ENCODE measurements at places on chromosomes 4 and X.
A peak's percentile ranks its signal among the peaks of the same experiment; 100 is the strongest.

- no peaks in the 10 kb centered on the region for H3K36me3 ChIP-seq
- no peaks in the 10 kb centered on the region for H3K27me3 ChIP-seq
- no peak for DNase-seq
- no peaks in the 10 kb centered on the region for H3K4me1 ChIP-seq
- H3K27ac ChIP-seq = no peak overlapping the region
These were observed 38.2 kb upstream of the MYOZ2 start for GRCh38 chr4:119097282-119097900.

DNA sequence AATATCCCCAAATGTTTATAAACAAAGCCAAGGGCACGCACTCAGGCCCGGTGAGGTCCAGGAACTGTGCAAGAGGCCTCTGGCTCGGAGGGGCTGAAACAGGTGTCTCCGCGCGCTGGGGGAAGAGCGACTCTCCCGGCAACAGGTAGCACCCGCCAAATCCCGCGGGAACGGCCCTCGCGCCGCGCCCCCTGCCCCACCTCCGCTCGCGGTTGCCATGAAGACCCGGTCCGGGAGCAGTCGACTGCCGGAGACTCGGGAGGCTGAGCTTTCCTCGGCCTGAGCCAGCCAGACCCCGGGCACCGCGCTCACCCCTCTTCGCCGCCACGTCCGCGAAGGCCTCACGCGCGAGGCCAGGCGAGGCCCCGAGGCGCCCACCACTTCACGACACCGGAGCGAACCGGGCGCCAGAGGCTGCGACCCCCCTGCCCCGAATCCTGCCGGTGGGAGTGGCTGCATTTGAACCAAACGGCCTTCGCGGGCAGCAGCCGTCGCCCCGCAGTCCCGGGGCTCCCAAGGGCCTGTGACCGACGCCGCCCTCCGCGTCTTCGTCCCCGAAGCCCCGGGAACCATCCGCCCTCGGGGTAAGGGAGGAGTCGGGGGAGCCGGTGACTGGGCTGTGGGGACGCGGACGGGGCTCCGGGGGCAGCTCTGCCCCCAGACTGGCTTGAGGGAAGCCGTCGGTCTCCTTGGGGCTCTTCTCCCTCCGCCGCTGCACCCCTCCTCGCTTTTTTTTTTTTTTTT lies at the start of gene NSUN7:
Gene NSUN7, plus strand, starts transcription at position 239 of the 744 bp plus-strand sequence. CDS start 739 bp downstream, outside the sequence.
- no peak within 1 kb of the TSS for H3K27ac ChIP-seq
- H3K36me3 ChIP-seq = no peaks in the 10 kb centered on the region
- no peaks in the 10 kb centered on the region for H3K27me3 ChIP-seq
- peak within 1 kb of the TSS; percentile 53 for H3K4me3 ChIP-seq
- DNase-seq = peak; percentile 68

GRCh38 chr4:40957281-40957680 lies 207.5 kb downstream of the NSUN7 start:
- no peak for DNase-seq
- H3K4me1 ChIP-seq = no peaks in the 10 kb centered on the region

GRCh38 chr4:30610361-30610760 lies 109.8 kb upstream of the PCDH7 start:
- no peak overlapping the region for H3K4me3 ChIP-seq
- H3K4me1 ChIP-seq = no peaks in the 10 kb centered on the region
- no peak overlapping the region for H3K27ac ChIP-seq
- H3K27me3 ChIP-seq = no peaks in the 10 kb centered on the region
- no peak for DNase-seq
- H3K36me3 ChIP-seq = no peaks in the 10 kb centered on the region

- H3K27me3 ChIP-seq = no peaks in the 10 kb centered on the region
- no peak overlapping the region for H3K27ac ChIP-seq
- H3K4me3 ChIP-seq = no peak overlapping the region
- no peak for DNase-seq
- no peaks in the 10 kb centered on the region for H3K4me1 ChIP-seq
These were observed 554.1 kb upstream of the MAGEB2 start for GRCh38 chrX:29661290-29661689.

DNA sequence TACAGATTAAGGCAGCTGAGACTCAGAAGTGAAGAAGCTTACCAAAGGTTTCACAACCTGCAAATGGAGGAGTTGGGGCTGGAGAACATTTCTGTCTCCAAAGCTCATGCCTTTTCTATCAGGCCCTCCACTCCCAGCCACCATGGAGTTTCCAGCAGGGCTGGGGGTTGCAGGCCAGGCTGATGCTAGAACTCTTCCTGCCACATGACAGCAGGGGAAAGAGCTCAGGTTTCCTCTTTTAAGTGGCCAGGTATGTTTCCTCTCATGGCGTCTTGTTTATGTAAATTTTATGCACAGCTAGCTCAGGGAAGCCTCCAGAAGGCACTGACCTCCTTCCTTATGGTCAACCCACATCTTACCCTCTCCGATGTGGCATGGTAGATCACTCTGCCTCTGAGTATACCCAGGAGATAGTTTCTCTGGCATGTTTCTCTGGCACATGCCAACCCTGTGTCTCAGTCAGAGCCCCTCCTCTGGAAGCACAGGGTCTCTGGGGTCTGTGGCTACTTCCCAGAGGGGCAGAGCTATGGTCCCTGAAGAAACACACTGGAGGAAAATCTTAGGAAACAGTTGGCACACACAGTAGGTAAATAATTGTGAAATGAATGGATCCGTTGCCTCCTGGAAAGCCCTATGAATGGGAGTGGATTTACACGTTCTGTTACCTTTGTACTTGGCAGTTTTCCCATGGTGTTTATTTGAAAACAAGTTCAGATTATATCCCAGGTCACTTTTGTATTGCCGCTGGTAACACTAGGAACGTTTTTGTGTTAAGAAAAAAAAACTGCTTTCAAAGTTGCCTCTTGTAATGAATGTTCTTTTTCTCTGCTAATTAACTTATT lies 28.9 kb downstream of the PDK3 start:
- no peak overlapping the region for H3K4me3 ChIP-seq
- H3K27ac ChIP-seq = peak overlapping the region; percentile 47
- no peak for DNase-seq
- H3K4me1 ChIP-seq = peaks cover 5% of the 10 kb centered on the region
- no peaks in the 10 kb centered on the region for H3K36me3 ChIP-seq

DNA sequence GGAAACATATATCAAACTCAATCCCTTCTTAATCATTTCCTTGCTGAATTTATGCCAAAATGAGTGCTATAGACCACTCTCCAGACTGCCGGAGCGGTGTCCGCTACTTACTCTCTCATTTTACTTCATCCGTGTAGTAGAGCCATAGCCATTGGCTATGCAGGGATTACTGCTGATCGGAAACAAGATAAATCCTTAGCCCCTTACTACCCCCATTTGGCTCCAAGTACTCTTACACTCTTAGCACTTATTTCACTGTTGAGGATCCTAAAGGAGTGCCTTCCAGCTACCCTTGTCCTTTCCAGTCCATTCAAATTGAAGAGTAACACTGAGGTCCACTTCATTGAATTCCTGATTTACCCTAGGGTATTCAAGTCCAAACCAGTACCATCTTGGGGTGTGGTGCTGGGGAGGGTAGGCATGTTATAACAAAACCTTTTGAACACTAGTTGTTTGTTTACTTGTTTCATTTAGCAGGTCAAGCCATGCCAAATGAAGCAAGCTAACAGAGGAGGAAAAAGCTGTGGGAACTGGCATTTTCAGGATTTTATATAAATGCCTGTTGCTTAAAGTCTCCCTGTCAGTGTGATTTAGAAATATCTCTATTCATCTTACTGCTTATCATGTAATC lies 715.1 kb downstream of the FSTL5 start:
- no peaks in the 10 kb centered on the region for H3K4me1 ChIP-seq
- no peaks in the 10 kb centered on the region for H3K36me3 ChIP-seq
- no peak for DNase-seq
- no peak overlapping the region for H3K27ac ChIP-seq
- H3K4me3 ChIP-seq = no peak overlapping the region

- H3K27ac ChIP-seq = no peak overlapping the region
- DNase-seq = no peak
- no peak overlapping the region for H3K4me3 ChIP-seq
These were observed 83.5 kb upstream of the INTU start for GRCh38 chr4:127548990-127549925.

DNA sequence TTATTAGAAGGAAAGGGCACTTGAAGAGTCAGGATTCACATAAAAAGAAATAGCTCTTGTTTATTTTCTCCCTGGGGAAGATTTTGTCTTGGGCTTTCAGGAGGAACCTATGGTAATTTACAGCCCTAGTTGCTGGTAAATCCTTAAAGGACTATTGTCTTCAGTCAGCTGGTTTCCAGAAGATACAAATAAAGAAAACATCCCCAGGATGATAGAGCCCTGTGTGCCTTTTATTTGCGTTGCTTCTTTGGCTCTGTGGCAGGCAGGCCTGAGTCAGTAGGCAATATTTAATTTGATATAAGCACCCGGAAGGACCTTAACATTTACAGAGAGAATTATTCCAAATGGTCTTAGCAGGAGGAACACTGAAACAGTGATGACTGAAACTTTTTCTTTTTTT lies 131.0 kb upstream of the SLC34A2 start:
- DNase-seq = no peak
- no peaks in the 10 kb centered on the region for H3K36me3 ChIP-seq
- no peaks in the 10 kb centered on the region for H3K4me1 ChIP-seq
- no peaks in the 10 kb centered on the region for H3K27me3 ChIP-seq

GRCh38 chr4:24405341-24405740 lies 179.0 kb downstream of the DHX15 start:
- no peak for DNase-seq
- H3K27ac ChIP-seq = no peak overlapping the region
- H3K4me1 ChIP-seq = no peaks in the 10 kb centered on the region
- no peak overlapping the region for H3K4me3 ChIP-seq
- no peaks in the 10 kb centered on the region for H3K27me3 ChIP-seq

- DNase-seq = no peak
- H3K4me3 ChIP-seq = no peak overlapping the region
- H3K4me1 ChIP-seq = no peaks in the 10 kb centered on the region
- no peaks in the 10 kb centered on the region for H3K36me3 ChIP-seq
- no peaks in the 10 kb centered on the region for H3K27me3 ChIP-seq
- no peak overlapping the region for H3K27ac ChIP-seq
These were observed 95.7 kb upstream of the AFAP1 start for GRCh38 chr4:8035371-8035780.

- no peaks in the 10 kb centered on the region for H3K27me3 ChIP-seq
- H3K27ac ChIP-seq = no peak overlapping the region
- H3K4me1 ChIP-seq = no peaks in the 10 kb centered on the region
- H3K4me3 ChIP-seq = no peak overlapping the region
- no peaks in the 10 kb centered on the region for H3K36me3 ChIP-seq
These were observed 28.9 kb upstream of the HMX1 start for GRCh38 chr4:8900588-8900987.

DNA sequence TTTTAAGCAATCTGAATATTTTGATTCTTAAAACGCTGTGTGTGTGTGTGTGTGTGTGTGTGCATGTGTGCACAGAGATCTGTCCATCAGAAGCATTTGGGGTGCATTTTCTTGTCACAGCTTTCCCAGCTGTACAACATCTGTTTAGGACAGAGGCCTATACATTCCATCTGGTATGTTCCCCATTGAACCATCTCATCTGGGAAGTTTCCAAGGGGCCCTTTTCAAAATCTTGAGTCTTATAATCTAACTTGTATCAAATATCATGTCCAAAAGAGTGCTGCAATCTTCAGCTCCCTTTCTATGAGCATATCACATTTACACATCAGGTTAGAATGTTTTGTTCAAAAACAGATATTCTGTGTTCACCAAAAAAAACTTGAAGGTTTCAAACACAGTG lies 16.5 kb upstream of the MID1 start:
- H3K36me3 ChIP-seq = no peaks in the 10 kb centered on the region
- H3K27me3 ChIP-seq = no peaks in the 10 kb centered on the region
- DNase-seq = no peak
- H3K4me3 ChIP-seq = no peak overlapping the region
- no peaks in the 10 kb centered on the region for H3K4me1 ChIP-seq

- DNase-seq = no peak
- no peak overlapping the region for H3K4me3 ChIP-seq
- H3K27ac ChIP-seq = no peak overlapping the region
- H3K4me1 ChIP-seq = no peaks in the 10 kb centered on the region
- H3K36me3 ChIP-seq = no peaks in the 10 kb centered on the region
- H3K27me3 ChIP-seq = no peaks in the 10 kb centered on the region
These were observed 233.5 kb upstream of the GYPA start for GRCh38 chr4:144374065-144374464.

- no peaks in the 10 kb centered on the region for H3K4me1 ChIP-seq
- no peak overlapping the region for H3K27ac ChIP-seq
- no peak for DNase-seq
These were observed 21.1 kb upstream of the SMIM10 start for GRCh38 chrX:134969726-134970125.

GRCh38 chr4:133550436-133550835 lies 401.3 kb downstream of the PCDH10 start:
- H3K36me3 ChIP-seq = no peaks in the 10 kb centered on the region
- DNase-seq = no peak
- H3K27ac ChIP-seq = no peak overlapping the region

DNA sequence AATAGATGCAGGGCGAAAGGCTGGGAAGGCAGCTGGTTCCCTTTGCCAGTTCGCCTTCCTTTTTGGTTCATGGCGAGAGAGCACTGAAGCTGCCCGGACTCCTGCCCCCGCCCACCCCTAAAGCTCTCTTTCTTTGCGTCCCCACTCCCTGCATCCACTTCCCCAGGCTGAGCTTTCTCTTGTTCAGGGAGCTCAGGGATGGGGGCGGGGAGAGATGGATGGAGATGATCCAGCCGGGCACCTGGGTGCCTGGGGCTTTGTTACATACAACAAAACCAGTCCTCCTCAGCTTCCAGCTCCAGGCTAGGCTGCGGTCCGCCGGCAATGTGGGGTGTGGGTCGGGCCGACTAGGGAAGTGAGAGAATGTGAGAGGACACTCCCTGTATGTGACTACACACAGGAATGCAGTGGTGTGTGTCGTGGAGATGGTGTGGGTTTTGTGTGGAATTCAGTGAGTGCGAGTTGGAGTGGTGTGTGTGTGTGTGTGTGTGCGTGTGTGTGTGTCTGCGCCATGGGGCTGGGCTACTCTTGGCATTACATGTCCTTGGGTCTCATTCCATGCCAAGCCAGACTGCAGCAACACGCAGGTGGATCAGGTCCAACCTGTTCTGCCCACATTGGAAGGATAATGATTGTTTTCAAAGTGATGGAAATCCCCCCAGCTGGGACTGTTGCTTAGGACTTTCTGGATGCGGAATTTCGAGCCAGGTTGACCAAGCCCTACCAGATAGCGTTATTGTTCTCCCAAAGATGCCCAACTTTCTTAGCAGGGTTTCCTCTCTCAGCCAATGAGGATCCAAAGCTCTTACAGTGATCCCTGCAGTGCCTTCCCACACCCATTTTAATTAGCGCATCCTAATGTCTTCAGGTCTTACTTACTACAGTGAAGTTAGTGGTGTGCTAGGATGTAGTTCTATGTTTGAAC lies 149.4 kb upstream of the CHRDL1 start:
- no peaks in the 10 kb centered on the region for H3K27me3 ChIP-seq
- no peaks in the 10 kb centered on the region for H3K36me3 ChIP-seq
- no peak overlapping the region for H3K27ac ChIP-seq
- H3K4me3 ChIP-seq = no peak overlapping the region
- H3K4me1 ChIP-seq = no peaks in the 10 kb centered on the region

- DNase-seq = no peak
- H3K27me3 ChIP-seq = no peaks in the 10 kb centered on the region
- no peak overlapping the region for H3K27ac ChIP-seq
- no peaks in the 10 kb centered on the region for H3K36me3 ChIP-seq
These were observed 40.3 kb upstream of the FHL1 start for GRCh38 chrX:136106920-136107528.

- H3K4me1 ChIP-seq = no peaks in the 10 kb centered on the region
- no peak for DNase-seq
- no peak overlapping the region for H3K27ac ChIP-seq
- no peaks in the 10 kb centered on the region for H3K27me3 ChIP-seq
These were observed 904.9 kb upstream of the AGA start for GRCh38 chr4:178347111-178347510.

GRCh38 chr4:118683513-118683912 lies 1.7 kb upstream of the METTL14 start:
- H3K4me1 ChIP-seq = peaks cover 16% of the 10 kb centered on the region
- H3K27ac ChIP-seq = no peak overlapping the region
- no peak for DNase-seq
- H3K27me3 ChIP-seq = no peaks in the 10 kb centered on the region
- H3K36me3 ChIP-seq = no peaks in the 10 kb centered on the region
